Stimulated activated CD4-positive, alpha-beta T cell treated with anti-CD3 and anti-CD28 coated beads, Interleukin-1b, Interleukin-23, amount 100 ng/mL, for 4 hours (primary cell): ENCODE measurements at places on chromosomes 3 and 15.

GRCh38 chr15:84611631-84612030 is 10.8 kb downstream of the ZSCAN2 start:
- DNase-seq: no peak

GRCh38 chr3:143443851-143444331 is 324.3 kb downstream of the CHST2 start:
- DNase-seq: no peak

- no peak for DNase-seq
These were observed 11.0 kb upstream of the KNG1 start for GRCh38 chr3:186705882-186706780.

GRCh38 chr15:65653341-65653740 is 31.6 kb downstream of the SLC24A1 start:
- DNase-seq: no peak

GRCh38 chr3:180277041-180277440 is 240.3 kb upstream of the PEX5L start:
- no peak for DNase-seq

DNA sequence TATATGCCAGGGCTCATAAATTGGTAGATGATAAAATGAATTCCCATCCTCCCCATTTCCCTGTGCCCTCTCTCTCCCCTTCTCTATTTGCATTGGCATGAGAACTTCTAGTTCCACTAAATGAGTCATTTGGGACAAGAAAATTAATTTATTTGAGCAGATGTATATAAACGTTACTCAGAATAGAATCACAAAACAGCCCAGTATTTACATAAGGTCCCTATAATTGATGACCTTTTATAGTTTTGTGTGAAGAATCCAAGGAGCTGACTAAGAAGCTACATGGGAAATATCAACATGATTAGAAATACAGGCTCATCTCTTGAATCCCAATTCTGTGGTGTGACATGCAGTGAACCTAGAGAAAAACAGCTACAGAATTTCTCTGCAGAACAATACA is 617.7 kb upstream of the NR2F2 start:
- DNase-seq: no peak

DNA sequence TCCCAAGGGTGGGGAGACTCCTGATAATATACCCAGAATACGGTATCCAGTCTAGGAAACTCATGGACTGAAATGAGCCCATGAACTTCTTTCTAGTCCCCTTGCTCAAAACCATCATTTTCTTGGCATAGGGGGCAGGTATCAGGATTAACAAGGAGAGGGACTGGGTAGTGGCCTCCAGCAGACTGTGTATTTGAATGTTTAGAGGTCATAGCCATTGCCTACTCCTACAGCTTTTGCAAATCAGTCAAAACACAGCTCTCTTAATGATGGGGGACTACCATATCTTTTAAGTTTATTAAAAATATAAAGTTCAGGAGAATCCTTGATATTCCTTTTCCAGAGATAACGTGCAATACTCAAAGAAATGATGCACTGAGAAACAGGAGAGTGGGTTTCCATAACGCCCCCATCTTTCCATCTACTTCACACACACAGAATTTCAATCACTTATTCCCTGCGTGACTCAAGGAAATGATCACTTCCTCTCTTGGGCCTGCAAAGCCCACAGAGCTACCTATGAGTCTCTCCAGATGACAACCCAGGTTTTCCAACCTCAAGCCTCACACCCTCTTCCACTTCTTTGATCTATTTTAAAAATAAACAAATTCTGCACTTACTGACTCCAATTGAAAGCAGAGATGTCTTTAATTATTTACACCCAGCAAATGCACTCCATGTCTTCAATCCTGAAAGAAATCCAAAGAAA is 584.0 kb upstream of the LMCD1 start:
- no peak for DNase-seq

- no peak for DNase-seq
These were observed 520.4 kb downstream of the FOXP1 start for GRCh38 chr3:71062952-71063772.

GRCh38 chr3:150965436-150965835 is 7.1 kb downstream of the CLRN1 start:
- no peak for DNase-seq

GRCh38 chr3:31213869-31214486 is 318.7 kb upstream of the STT3B start:
- no peak for DNase-seq

DNA sequence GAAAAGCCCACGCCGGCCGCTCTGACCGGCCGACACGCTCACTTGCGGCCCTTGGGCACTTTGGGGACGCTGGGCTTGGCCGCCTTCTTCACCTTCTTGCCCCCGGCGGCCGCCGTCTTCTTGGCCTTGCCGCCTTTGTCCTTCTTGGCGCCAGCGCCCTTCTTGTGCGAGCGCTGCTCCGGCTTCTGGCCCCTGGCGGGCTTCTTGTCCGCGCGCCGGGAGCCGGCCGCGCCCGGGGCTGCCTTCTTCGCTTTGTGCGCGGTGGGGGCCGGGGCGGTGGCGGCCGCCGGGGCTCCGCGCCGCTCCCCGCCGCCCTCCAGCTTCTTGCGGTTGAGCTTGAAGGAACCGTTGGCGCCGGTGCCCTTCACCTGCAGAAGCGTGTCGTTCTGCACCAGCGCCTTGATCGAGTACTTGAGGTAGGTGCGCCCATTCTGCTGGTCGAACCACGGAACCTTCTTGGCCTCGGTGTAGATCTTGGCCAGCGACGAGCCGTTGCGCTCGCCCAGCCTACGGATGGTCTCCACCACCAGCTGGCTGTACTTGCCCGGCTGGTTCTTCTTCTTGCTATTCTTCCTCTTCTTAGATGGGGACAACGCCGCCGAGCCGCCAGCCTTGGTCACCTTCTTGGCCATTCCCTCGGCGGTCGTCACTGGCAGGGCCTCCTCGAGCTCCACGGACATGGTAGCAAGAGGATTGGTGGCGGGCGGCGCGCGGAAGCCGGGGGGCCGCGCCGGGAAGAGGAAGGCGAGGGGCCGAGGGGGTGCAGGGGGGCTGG is 36.7 kb downstream of the HMCES start:
- no peak for DNase-seq

DNA sequence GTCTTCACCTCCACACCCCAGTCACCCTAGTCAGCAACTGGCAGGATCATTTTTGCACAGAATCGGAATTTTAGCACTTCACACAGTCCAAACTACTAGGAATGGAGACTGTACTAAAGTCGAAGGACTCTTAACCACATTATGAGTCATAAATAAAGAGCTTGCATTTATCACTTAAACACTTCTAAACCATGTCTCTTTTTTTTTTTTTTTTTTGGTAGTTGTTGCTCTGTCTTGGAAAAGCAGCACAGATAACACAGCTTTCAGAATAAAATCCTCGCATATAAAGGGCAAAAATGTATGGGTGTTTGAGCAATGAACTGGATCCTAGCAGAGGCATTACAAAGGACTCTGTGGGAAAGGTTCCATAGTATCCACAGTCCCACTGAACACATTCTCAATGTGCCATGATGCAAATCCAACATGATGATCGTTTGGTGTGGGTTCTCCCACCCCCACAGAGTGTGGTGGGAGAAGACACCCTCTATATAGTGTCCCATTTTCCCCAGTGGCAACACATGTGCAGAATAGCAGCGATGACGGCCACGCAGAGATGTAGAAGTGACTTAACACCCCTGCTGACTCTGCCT is 47.1 kb downstream of the FOXP1 start:
- DNase-seq: no peak

DNA sequence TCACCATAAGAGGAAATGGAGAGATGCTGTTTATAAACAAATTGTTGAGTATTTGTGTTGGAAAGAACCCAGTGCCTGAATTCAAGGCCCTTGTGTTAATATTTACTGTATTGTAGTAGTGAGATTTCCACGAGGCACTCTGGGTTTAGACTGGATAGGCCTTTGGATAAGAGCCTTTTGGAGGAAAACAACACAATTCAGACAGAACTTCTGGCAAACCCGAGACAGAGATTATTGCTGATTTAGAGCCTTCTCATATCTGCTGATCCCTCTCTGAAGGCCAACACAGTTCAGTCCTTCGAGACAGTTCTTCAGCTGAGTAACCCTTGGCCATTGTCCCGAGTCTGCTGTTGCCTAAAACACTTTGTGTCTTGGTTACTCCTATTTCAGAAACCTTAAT is 55.7 kb downstream of the LMCD1 start:
- no peak for DNase-seq

- no peak for DNase-seq
These were observed 19.9 kb upstream of the LRRC58 start for GRCh38 chr3:120369037-120369467.

DNA sequence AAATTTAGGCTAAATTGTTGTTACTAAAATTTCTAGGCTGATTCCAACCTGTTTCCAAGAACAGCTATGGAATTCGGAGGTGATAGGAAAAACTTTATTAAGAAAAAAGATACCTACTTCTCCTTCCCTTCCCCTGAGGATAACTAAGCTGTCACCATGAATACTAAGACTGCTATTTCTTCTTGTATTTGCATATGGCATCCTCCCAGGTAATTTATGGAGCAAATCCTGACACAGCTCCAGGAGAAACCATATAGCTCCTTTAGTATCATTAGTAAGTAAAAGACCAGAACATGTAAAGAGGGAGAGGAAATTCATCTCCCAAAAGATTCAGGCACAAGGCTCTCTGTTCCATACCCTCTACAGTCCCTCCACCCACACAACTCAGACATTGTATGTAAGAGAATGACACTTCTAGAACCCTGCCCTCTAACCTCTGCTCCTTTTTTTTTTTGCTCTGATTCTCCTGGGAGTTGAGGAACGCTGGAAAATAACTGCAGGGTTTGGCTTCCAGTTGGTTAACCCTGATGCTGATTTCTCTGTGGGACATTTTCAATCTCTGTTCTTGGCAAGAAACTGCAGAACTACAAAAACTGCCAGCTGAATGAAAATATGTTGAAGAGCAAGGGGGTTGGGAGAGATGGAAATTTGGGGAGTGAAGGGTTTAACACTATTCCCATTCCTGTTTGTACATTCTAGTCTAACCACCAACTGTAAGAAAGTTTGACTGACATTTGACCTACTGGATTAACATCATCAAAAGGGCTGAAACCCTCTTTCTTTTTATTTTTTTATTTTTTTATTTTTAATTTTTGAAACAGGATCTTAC is 14.2 kb upstream of the MAGI1 start:
- no peak for DNase-seq

DNA sequence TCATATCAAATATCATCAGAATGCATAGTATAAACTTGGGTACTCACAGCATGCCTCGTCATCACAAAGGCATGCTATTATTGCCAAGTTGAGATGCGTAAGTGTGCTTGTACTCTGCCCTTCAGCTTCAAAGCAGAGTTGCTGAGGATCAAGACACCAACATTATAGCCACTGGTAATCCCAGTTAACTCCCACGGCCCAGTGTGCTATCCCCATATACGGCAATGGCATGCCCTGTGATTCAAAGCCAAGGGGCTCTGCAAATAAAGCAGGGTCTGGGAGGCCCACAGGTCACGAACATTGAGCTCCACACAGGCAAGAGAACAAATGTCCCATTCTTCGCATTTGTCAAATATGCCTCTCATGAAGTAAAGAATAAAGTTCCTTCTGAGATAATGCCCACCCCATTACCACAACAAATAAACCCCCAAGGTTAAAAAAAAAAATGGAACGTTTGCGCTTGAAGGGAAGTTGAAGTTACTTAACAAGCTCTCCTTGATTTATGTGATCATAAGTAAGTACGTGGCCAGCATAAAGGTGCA is 298.1 kb upstream of the NECTIN3 start:
- DNase-seq: no peak

- no peak for DNase-seq
These were observed 391.0 kb upstream of the CADM2 start for GRCh38 chr3:84567796-84568195.

- DNase-seq: no peak
These were observed 25.7 kb upstream of the PTX3 start for GRCh38 chr3:157410945-157411344.
